ENCODE measurements at places on chromosomes 3 and 15.

DNA sequence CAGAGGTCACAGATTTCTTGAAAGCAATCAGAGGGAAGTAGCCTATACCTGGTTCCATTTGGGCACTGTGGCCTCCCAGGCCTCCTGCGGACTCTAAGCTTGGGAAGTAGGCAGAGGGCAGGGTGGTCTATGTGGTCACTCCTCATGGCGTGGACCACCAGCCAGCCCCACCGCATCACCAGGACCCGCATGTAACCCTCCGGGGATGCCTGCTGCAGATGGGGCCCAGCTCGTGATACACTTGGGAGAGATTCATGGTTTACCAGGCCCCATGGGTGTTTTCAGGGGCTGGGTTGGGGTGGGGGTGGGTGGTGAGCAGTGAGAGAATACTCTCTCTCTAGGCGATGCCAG is 123.7 kb downstream of the ASB7 start:
- DNase-seq = no peak

DNA sequence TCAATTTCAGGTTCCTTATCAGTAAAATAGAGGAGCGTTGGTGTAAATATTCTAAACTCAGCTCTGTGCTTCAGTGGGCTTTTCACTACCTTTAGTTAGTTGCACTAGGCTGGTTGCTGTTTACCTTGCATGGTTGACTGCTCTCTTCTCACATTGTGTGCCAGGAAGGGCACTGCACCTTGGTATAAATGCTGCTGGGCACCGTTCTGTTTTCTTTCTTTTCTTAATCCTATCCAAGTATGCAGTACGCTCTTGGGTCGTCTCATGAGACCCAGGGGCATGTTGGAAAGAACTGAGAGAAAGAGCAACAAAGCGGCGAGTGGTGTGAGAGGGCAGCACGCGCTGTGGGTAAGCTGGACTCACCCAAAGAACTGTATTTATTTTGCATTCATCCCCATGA is 22.4 kb downstream of the KCNMB2 start:
- DNase-seq = no peak

- DNase-seq = no peak
Measured at GRCh38 chr3:107235193-107235927, 141.9 kb upstream of the CCDC54 start.

DNA sequence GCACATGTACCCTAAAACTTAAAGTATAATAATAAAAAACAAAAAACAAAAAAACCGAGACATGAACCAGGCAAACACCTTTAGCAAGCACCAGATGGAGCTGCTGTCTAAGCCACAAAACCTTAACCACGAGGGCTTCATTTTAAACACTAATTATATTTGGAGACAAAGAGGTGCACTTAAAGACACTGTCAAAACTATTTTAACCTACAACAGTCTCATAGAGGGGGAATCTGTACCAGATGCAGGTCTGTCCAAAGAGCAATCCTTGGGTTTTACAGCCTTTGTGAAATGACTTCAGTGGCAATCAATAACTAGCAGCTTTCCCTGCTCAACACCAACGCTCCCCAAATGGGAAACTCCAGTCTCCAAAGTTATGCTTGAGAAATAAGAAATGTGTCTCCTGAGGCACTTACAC is 115.7 kb upstream of the TSPAN3 start:
- DNase-seq = no peak

GRCh38 chr3:59559721-59560435 is 510.1 kb upstream of the CFAP20DC start:
- no peak for DNase-seq

GRCh38 chr15:100928632-100929280 is 9.6 kb downstream of the LRRK1 start:
- no peak for DNase-seq
